ENCODE measurements at places on chromosomes 12 and 14.

GRCh38 chr14:49479432-49479831 is 106.7 kb downstream of the RPS29 start:
- no peak for DNase-seq

DNA sequence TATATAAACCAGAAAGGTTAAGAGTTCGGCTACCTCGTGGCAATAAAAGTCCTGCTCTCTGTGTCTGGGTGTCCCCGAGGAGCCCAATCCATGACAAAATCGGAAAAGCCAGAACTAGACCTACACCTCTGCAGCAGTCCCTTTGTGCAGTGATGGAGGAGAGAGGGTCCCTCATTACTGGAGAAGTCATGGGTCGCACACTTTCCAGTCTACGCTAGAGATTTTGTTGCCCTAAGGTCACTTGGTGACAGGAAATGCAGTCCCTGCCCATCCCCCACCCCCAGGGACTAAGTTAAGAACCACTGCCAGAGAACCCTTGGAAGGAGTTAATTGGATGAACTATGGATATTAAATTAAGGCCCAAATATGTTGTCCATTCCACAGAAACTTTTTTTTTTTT is 104.4 kb upstream of the ATF7IP start:
- DNase-seq: no peak

DNA sequence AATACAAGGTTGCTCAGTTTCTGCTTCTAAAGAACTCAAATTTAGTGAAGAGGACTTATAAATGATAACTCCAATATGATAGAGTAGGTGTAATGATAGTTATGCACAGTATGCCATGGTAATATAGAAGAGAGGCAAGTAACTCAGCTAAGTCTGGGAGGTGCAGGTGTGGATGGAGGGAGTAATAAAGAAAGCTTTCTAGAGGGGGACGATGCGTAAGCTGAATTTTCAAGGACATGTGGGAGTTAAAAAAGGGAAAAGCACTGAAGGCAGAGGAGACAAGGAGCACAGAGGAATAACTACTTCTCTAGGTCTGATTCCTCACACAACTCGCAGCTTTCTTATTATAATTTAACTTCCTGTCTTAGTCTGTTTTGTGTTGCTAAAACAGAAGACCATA is 49.1 kb upstream of the ZDHHC17 start:
- DNase-seq: no peak

DNA sequence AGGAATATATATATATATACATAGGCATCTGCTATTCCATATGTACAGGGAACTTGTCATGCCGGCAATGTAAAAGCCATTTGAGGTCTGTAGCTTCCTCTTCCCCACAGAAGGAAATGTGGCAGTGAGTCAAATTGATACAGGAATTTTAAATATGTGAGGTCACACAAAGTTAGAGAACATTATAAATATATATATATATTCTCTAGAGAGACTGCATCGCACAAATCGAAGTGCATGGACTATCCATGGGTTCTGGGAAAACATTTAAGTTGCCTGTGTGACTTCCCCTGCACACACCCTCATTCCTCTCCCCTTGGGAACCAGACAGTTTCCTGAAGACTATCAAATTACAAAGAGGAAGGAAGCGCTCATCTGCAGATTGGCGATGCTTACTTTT is 100.9 kb upstream of the CCDC91 start:
- DNase-seq: no peak

GRCh38 chr14:102075155-102075554 is 11.7 kb downstream of the HSP90AA1 start:
- DNase-seq: no peak

DNA sequence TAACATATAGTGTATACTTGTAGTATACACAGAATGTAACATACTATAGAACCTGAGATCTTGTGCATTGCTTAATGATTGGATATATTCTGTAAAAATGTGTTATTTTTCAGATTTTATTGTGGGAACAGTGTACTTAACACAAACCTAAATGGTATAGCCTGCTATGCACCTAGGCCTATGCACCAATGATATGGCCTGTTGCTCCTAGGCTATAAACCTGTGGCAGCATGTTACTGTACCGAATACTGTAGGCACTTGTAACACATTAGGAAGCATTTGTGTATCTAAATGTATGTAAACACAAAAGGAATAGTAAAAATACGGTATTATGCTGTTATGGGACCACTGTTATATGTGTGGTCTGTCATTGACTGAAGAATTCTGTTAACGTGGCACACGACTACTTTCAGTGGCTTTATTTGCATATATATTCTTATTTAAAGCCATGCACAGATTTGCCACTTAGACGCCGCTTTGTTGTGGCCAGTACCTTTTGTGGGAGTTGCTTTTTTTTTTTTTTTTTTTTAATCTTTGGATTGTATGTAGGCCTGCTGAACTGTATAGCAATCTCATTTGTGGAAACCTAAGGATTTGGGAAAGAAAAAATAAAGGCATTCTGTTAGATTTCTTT is 7.4 kb downstream of the PAPOLA start:
- DNase-seq: no peak

DNA sequence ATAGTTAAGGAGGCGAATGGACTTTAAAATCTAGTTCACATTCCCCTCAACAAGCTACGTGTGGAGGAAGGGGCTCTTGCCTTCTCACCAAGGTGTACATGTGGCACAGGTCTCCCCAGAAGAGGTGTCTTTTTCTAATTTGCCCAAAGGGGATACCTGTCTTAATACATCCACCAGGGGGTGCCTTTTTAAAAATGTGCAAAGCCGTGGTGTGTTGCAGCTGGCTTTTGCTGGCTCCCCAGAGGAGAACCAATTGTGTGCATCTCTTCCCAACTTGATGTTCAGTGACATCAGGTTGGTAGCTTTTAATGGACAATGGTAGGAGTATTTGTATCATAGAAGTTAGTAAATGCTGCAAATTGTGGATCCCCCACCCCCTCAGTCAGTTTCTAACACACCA is 33.8 kb downstream of the CREBL2 start:
- no peak for DNase-seq

DNA sequence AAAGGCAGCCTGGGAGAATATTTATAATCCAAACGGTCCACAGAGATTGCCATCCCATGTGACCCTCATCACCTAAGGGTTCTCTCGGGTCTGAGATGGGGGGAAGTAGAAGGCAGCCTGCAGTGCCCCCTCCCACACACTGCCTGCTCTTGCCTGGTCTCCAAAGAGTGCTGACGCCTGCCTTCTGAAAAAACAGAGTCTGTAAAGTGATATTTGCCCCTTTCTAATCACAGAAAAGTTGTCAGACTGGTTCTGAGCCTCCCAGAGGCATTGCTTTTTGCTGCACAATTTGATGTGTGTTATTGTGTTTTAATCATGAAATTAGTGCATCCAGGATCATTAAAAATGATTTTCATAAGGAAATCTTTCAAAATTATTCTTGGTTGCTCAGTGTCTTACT is 59.2 kb downstream of the TMEM30B start:
- no peak for DNase-seq

GRCh38 chr12:25197608-25198007 is 2.6 kb downstream of the ETFRF1 start:
- DNase-seq: no peak

DNA sequence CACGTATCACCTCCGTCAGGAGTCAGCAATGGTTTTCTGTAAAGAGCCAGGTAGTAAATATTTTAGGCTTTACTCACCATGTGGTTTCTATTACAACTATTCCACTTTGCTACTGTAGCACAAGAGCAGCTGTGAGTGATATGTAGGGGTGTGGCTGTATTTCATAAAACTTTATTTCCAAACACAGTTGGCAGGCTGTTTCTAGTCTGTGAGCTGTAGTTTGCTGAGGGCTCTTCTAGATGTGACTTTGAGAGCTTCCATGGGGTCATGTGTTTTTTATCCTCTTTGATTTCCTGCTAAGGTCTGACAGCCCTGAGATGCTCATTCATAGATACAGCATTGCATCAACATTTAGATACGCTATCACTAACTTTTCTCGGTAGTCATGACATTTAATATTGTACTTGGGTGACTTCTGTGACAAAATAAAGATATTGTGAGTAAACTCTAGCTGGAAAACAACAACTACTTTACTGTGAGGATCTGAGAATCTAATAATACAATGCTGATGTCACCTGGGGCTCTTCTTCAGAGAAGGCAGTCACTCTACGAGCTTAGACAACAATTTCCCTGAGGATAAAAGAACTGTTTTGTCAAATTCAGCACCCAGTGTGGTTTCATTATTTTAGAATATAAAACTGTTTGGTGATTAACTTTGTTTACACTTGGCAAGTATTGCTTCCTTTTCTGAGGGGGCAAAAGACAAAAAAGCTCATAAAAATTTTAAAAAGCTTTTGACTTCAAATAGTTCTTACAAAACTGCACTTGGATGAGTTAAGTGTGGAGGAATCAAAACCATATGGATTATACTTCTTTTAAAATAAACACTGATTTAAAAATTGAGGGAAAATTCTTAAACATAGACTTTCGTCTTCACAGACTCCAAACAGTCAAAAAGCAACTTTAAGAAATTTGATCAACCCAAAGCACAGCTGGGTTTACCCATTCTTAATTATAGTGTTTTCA is 231.2 kb upstream of the DCN start:
- no peak for DNase-seq
